Stimulated activated naive B cell treated with anti-CD40 and anti-IgM and Interleukin-4, amounts not matched to agents 10 μg/mL and 1 μg/mL and 100 μg/mL, for 72 hours (primary cell): ENCODE measurements at places on chromosomes 2 and 18.
A peak's percentile ranks its signal among the peaks of the same experiment; 100 is the strongest.

DNA sequence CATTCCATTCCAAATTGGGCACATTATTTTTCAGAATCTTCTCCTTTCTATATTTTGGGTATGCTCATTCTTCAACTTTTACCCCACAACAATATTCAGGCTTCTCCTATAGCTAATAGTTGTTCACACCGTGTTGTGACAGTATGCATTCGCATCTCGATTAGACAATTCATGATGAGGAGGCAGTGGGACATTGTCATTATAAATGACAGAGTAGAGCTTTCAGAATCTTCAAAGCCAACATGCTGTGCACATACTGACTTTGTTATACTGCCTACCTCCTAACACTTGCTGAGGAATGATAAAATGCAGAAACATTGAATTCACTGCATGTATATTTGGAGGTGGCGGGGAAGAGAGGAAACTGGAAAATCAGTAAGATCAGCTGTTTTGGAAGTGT lies 714.2 kb downstream of the SUCLG1 start:
- no peaks in the 10 kb centered on the region for H3K4me1 ChIP-seq
- no peaks in the 10 kb centered on the region for H3K27me3 ChIP-seq
- no peaks in the 10 kb centered on the region for H3K36me3 ChIP-seq
- H3K4me3 ChIP-seq: no peak overlapping the region

DNA sequence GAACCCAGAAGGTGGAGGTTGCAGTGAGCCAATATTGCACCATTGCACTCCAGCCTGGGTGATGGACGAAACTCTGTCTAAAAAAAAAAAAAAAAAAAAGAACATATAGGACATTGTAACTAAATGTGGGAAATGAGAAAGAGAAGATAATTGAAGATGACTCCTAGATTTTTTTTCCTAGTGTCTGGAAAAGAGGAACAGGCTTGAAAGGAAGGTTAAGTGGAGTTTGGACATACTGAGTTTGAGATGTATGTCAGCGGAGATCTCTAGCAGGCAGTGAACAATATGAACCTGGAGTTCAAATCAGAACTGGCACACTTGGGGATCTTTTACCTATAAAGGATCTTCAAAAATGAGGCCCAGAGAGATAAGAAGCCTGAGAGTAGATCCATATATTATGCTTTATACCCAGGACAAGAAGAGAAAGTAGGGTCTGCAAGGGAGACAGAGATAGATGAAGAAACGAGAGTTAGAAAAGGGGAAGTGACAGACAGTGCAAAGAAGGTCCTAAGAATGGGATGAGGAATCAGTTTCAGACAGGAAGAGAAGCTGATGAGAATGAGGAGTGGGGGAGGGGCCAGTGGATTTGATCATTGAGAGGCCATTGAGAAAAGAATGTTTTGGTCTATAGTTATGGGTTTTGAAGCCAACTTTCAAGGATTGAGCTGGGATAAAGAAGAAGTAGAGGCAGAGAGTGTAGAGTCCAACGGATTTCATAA lies 46.9 kb upstream of the CD28 start:
- no peaks in the 10 kb centered on the region for H3K36me3 ChIP-seq
- peaks cover 33% of the 10 kb centered on the region for H3K27me3 ChIP-seq
- H3K4me3 ChIP-seq: no peak overlapping the region
- H3K4me1 ChIP-seq: peaks cover 42% of the 10 kb centered on the region
- H3K27ac ChIP-seq: no peak overlapping the region

- H3K4me3 ChIP-seq: no peak overlapping the region
- H3K4me1 ChIP-seq: no peaks in the 10 kb centered on the region
- DNase-seq: no peak
- H3K36me3 ChIP-seq: no peaks in the 10 kb centered on the region
Observed at GRCh38 chr18:574149-574860, 5.9 kb upstream of the CETN1 start.

GRCh38 chr2:201357221-201357620 lies at the start of gene FLACC1:
TSS of gene FLACC1 (minus strand) at chr2:201357345. CDS start at chr2:201351404, 5,941 bp downstream.
- DNase-seq: no peak
- peaks cover 31% of the 10 kb centered on the region for H3K36me3 ChIP-seq
- peaks cover 5% of the 10 kb centered on the region for H3K4me1 ChIP-seq
- no peak within 1 kb of the TSS for H3K4me3 ChIP-seq

- DNase-seq: no peak
- no peaks in the 10 kb centered on the region for H3K27me3 ChIP-seq
- H3K27ac ChIP-seq: no peak overlapping the region
- peaks cover 36% of the 10 kb centered on the region for H3K36me3 ChIP-seq
- no peaks in the 10 kb centered on the region for H3K4me1 ChIP-seq
- no peak overlapping the region for H3K4me3 ChIP-seq
Observed at GRCh38 chr2:175929850-175930249, 72.2 kb downstream of the LNPK start.

- peaks cover 40% of the 10 kb centered on the region for H3K4me1 ChIP-seq
- H3K27ac ChIP-seq: peak overlapping the region; percentile 100
- peak; percentile 90 for DNase-seq
- H3K4me3 ChIP-seq: peak overlapping the region; percentile 98
Observed at GRCh38 chr2:23925702-23926289, 1.1 kb downstream of the ATAD2B start.

DNA sequence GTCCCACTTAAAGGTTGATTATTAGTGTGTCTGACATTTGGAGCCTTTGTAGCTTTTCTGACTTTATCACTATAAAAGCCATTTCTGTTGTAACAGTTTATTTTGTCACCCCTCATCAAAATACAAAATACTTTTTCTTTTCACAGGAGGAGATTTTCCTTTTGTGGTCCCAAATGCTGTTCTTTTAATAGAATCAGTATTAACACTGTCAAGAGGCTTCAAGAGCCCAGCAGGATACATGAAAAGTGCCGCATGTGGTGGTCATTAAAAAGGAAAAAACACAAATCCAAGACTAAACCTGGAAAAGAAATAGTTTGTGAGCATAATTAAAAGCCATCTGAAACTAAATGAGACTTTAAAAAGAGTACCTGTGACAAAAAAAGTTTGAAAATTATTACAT lies 515.7 kb downstream of the DCDC2C start:
- H3K36me3 ChIP-seq: no peaks in the 10 kb centered on the region
- no peaks in the 10 kb centered on the region for H3K4me1 ChIP-seq
- H3K4me3 ChIP-seq: no peak overlapping the region
- no peak overlapping the region for H3K27ac ChIP-seq

GRCh38 chr2:170464268-170464667 lies 250.9 kb upstream of the SP5 start:
- no peak overlapping the region for H3K4me3 ChIP-seq
- peaks cover 4% of the 10 kb centered on the region for H3K27me3 ChIP-seq
- peak overlapping the region; percentile 69 for H3K27ac ChIP-seq
- no peaks in the 10 kb centered on the region for H3K36me3 ChIP-seq
- H3K4me1 ChIP-seq: no peaks in the 10 kb centered on the region

GRCh38 chr2:74444498-74445318 lies 3.0 kb upstream of the RTKN start:
- DNase-seq: no peak
- no peak overlapping the region for H3K27ac ChIP-seq
- H3K4me3 ChIP-seq: no peak overlapping the region
- no peaks in the 10 kb centered on the region for H3K36me3 ChIP-seq
- peaks cover 27% of the 10 kb centered on the region for H3K27me3 ChIP-seq
- peaks cover 16% of the 10 kb centered on the region for H3K4me1 ChIP-seq

GRCh38 chr2:236656166-236656565 lies 86.5 kb downstream of the ACKR3 start:
- H3K27me3 ChIP-seq: peaks cover 33% of the 10 kb centered on the region
- no peak overlapping the region for H3K27ac ChIP-seq
- H3K4me1 ChIP-seq: no peaks in the 10 kb centered on the region
- no peak for DNase-seq

DNA sequence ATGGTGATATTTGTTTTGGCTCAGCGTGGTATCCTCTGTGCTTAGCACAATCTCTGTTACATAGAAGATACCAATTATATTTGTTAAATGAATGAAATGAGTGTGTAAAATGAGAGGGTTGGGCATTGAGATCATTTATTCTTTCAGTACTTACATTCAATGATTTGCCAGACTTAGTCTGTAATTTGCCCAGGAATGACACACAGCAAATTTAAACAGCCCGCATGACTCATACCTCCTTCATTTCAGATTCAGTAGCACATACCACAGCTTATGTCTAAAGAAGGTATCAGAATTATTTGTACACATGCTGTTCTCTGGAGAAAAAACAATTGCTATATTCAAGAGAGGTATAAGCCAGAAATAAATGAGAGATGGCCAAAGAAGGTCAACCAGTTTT lies 37.0 kb downstream of the KLHL14 start:
- H3K4me1 ChIP-seq: peaks cover 44% of the 10 kb centered on the region
- DNase-seq: no peak
- H3K27me3 ChIP-seq: no peaks in the 10 kb centered on the region
- H3K36me3 ChIP-seq: peaks cover 47% of the 10 kb centered on the region

GRCh38 chr2:96945014-96945413 lies 41.4 kb downstream of the FAM178B start:
- no peak overlapping the region for H3K27ac ChIP-seq
- no peak overlapping the region for H3K4me3 ChIP-seq
- no peak for DNase-seq
- H3K27me3 ChIP-seq: no peaks in the 10 kb centered on the region

DNA sequence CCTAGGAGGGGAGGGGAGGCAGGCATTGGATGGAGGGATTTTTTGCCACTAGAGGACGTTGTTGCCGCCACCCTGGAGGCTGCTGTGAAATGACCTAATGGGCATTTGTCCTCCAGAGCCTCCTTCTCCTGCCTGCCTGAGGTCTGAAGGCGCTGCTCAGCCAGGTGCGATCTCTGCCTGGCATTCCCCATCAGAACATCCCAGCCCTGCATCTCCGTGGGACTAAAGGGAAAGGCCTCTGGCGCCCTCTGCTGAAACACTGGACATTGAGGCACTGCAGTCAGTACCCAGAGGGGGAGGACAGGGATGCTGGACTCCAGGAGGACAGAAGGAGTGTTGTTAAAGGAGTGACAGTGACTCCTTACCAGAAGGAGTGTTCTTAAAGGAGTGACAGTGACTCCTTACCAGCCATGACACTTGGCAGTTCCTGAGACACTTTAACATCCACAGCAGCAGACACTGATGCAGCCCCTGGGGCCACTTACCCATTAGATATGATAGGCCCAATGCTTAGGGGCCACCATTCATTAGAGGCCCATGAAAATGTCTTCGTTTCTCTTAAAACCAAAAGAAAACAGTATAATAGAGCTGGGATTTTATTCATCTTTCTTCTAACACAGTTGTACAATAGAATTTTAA lies 17.0 kb downstream of the THNSL2 start:
- H3K4me3 ChIP-seq: no peak overlapping the region
- H3K27ac ChIP-seq: no peak overlapping the region
- H3K36me3 ChIP-seq: peaks cover 20% of the 10 kb centered on the region
- peaks cover 9% of the 10 kb centered on the region for H3K4me1 ChIP-seq
- H3K27me3 ChIP-seq: peaks cover 11% of the 10 kb centered on the region
- no peak for DNase-seq

GRCh38 chr2:8317418-8317817 lies 364.4 kb upstream of the ID2 start:
- H3K27me3 ChIP-seq: peaks cover 63% of the 10 kb centered on the region
- H3K4me1 ChIP-seq: peaks cover 25% of the 10 kb centered on the region
- peaks cover 4% of the 10 kb centered on the region for H3K36me3 ChIP-seq
- DNase-seq: no peak

GRCh38 chr18:8874872-8875271 lies 169.5 kb downstream of the MTCL1 start:
- H3K4me3 ChIP-seq: no peak overlapping the region
- H3K36me3 ChIP-seq: peaks cover 2% of the 10 kb centered on the region
- no peak overlapping the region for H3K27ac ChIP-seq
- no peak for DNase-seq
- no peaks in the 10 kb centered on the region for H3K27me3 ChIP-seq

- H3K36me3 ChIP-seq: no peaks in the 10 kb centered on the region
- H3K27ac ChIP-seq: no peak overlapping the region
- H3K4me3 ChIP-seq: no peak overlapping the region
- no peak for DNase-seq
Observed at GRCh38 chr18:55775972-55776371, 188.0 kb upstream of the TCF4 start.

GRCh38 chr2:157735532-157735931 lies 106.9 kb upstream of the ACVR1C start:
- H3K27me3 ChIP-seq: no peaks in the 10 kb centered on the region
- H3K4me1 ChIP-seq: peaks cover 2% of the 10 kb centered on the region
- peaks cover 54% of the 10 kb centered on the region for H3K36me3 ChIP-seq

GRCh38 chr2:221822416-221822815 lies 250.3 kb upstream of the EPHA4 start:
- no peak overlapping the region for H3K4me3 ChIP-seq
- no peaks in the 10 kb centered on the region for H3K36me3 ChIP-seq
- no peak overlapping the region for H3K27ac ChIP-seq
- H3K4me1 ChIP-seq: no peaks in the 10 kb centered on the region
- no peaks in the 10 kb centered on the region for H3K27me3 ChIP-seq

DNA sequence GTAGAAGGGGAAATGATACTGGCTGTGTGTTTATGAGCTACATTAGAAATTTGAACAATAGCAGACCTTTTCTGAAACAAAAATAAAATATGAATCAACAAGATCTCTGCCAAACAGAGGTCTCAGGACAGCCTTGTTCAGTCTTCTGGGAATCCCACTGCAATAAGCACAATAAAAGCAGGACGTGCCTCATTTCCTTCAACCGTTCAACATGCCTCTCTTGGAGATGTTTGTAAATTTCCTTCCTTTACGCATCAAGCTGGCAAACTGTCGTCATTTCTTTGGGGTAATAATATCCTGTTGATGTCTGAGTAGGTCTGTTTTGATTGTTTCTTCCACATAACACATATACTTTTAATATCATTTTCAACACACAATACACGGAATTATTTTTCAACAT lies 77.2 kb downstream of the TCF4 start:
- peaks cover 55% of the 10 kb centered on the region for H3K4me1 ChIP-seq
- peak overlapping the region; percentile 90 for H3K27ac ChIP-seq
- no peaks in the 10 kb centered on the region for H3K36me3 ChIP-seq
- DNase-seq: no peak
- no peaks in the 10 kb centered on the region for H3K27me3 ChIP-seq

DNA sequence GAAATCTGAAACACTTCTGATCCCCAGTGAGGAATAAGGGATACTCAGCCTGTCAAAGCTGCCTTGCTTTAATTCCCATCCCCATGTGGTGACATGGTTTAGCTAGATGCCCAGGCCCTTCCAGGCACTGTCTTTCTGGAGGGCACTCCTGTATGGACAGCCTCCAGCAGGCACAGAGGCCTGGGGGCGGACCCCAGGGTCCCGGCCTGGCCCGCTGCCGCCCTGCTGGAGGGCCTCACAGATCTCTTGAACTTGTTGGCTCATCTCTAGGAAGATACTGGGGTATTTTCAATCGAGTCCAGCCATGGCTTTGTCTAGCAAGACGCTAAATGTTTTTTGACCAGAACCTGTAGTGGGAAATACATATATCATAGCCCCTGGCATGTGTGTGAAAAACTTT lies 21.0 kb upstream of the CNNM3 start:
- no peak for DNase-seq
- peaks cover 13% of the 10 kb centered on the region for H3K36me3 ChIP-seq
- H3K27me3 ChIP-seq: no peaks in the 10 kb centered on the region
- H3K27ac ChIP-seq: no peak overlapping the region
- no peak overlapping the region for H3K4me3 ChIP-seq
- peaks cover 1% of the 10 kb centered on the region for H3K4me1 ChIP-seq
